ENCODE measurements at places on chromosomes 4 and X.

DNA sequence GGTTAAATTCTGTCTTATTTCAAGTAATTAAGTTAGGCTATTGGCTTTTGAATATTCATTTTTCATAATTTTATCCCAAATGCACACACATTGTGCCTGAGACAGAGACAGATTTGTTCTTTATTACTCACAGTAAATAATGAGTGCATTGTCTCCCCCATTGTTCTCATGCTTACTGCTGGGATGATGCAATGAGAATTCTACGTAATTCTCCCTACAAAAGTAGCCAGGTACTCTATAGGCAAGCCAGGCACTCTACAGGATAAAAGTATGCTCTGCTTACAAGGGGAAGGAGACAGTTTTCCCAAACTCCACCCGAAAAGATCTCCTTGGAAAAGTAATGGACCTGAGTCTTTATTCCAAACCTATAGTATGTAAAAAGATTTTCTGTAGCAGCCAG, 1890.7 kb upstream of the PCDH10 start:
- DNase-seq = no peak

GRCh38 chr4:87409420-87409939, 12.9 kb upstream of the NUDT9 start:
- no peak for DNase-seq

- no peak for DNase-seq
Measured at GRCh38 chr4:172147687-172148086, 334.5 kb downstream of the GALNTL6 start.

DNA sequence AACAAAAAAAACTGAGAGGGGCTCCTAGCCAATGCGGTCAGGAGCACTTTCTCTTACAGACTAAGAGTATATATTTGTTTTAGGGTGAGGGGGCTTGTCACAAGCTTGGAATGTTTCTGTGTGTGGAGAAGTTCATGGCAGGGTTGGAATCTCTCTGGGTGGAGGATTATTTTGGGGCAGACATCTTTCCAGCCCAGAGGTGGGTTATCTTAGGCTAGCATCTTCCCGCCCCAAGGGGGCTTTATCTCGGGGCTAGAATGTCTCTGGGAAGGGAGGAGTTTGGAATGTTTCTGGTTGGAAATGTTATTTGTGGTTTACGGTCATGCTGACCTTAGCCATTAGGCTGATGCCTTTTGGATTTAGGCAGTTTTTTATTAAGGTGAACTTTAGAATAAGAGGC, 205.7 kb downstream of the RELL1 start:
- DNase-seq = no peak

- DNase-seq = no peak
Measured at GRCh38 chr4:121091941-121092340, 19.6 kb upstream of the NDNF start.

DNA sequence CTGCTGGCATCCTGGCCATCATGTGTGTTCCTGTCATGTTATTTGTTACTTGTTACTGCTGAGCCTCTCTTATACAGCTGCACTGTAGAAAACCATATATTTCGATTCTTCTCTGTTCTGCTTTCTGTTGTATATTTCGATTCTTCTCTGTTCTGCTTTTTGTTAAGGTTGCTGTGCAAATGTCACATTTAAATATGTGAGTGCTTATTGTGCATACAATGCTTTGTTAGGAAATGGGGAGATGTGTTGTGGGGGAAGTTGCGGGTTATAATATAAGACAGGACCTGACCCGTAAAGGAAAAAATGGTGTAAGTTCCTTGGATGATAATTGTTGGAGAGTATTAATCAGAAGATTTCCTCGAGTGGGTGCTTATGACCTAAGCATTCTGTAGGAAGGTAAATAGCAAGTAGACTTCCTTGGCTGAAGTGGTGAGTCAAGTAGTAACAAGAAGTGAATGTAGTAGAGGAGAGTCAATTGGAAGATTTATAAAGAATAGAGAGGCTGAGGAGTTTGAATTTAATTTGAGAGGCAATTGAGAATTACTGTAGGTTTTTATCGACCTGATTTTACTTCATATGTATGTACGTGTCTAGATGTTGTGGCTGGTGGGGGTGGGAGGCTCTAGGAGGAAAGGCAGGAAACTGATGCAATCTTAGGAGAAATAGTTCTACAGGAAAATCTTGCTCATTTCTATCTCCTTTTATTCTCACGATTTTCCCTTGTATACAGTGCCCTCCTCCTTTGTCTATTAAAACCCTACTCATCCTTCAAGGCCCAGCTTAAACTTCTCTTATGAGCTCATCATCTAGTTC, 8.5 kb downstream of the OGT start:
- DNase-seq = no peak

- no peak for DNase-seq
Measured at GRCh38 chr4:108036213-108036612, 46.5 kb downstream of the HADH start.

- DNase-seq = no peak
Measured at GRCh38 chrX:44162964-44163475, 180.5 kb downstream of the EFHC2 start.

GRCh38 chr4:108762559-108763225, at the start of gene ETNPPL:
TSS of gene ETNPPL (minus strand) at chr4:108763053. CDS start at chr4:108762898, 155 bp downstream.
- DNase-seq = no peak

DNA sequence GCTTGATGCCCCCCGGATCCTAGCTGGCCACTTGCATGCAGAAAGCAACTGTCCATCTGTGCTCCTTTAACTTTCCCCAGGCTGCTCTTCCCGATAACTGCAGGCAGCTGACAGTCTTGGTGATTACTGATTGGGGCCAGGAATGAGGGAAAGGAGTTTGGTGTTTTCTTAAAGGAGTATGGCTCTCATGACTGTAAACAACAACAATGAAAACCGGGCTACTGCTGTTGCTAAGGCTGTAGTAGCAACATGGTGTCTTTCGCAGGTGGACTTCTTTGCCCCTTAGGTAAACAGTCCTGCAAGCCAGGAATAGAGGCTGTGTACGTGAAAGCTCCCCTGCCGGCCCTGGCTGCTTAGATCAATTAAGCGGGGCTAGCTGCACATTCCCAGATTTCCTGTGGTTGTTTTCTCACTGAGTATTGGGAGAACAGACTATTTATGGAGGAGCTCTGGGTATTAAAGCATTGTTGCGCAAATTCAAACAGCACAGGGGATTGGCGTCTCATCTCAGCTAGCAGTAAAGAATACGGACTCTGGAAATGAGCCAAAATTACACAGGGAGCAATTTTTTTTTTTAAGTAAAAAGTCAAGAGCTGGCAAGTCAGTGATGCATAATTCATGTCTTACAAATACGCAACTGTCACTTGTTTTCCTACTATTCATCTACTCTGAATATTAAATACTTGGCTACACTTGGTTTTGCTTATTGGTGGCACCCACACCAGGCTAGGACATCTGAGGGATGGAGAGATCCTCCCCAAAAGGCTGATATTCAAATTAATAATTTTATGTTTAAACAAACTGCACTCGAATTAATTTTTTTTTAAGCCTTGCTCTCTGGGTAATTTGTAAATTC, 61.6 kb upstream of the NAP1L5 start:
- peak; percentile 40 for DNase-seq

DNA sequence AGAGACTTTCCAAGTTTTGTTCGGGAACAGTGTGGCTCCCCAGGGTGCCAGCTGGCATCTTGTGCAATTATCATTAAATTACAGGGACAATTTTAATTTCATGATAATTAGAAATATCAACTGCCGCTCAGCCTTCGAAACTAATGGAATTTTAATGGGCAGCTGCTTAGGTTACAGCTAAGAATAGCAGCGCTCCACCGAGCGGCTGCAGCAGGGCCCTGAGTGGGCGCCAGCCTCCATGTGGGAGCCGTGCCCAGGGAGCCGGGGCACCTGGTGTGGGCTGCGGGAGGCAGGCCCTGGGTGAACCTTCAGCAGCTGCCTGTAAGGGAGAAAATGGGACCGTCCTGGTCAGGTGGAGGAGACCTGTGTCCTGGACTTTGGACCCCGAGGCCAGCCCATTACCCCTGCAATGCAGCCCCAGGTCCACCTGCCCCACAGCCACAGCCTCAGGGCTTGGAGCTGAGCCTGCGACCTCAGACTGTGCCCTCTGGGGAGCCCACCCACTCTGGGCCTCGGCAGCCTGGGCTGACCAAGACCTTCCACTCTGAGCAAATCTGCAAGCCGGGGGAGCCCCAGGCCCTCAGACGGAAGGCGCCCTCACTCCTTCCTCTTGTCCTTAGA, 21.1 kb downstream of the MSANTD1 start:
- DNase-seq = no peak

DNA sequence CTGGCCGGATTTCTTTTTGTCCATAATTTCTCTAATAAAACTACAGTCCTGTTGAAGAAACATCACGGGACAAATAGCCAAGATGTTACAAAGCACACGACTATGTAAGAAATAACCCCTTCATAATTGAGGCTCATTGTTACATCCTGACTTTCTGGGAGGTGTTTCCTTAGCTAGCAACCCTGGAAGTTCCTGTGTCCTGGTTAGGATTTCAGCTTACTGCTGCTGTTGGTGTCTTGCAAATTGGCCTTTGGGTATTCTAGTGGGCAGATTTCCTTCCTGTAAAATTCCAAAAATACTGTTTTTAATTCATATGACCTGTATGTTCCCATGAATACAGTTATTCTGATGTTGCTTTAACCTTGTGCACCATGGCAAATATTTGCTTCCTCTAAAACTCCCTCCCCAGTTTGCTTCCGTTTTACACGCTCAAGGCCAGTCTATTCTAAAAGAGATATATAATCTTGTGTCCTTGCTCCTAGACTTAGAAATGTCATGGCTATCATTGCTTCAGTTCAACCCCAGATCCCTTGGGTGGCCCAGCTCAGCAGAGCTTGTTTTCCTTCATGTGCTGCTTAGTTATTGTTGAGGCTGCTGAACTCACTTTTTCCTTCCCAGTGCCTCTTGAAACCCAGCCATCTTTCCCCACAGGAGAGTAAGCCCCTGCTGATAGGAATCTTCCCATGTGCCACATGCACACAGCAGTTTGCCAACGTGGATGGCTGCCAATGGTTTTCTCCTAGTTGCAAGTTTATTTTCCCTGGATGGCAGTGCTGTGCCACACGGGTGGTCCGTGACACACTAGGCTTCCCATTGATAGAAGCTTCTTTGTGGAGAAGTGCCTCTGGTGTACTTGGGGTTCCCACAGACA, 75.8 kb downstream of the TSPAN7 start:
- no peak for DNase-seq

DNA sequence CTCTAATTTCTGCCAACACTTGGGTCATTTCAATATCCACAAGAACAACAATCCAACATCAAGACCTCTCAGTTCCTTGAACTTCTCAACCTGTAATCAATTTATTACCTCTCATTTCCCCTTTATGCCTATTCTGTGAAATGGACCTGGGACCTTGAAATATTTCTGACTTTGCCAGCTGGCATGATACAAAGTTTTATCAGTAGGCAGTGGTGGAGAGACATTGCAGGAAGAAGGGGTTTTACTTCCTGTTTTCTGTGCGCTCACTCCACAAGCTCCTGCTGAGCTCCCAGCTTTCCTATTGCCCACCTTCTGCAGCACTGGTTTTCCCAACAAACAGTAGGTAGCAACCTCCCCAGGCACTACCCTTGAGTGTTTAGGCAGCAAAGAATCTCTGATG, 3.5 kb upstream of the ARHGEF6 start:
- DNase-seq = no peak
